EH (cell line): ENCODE measurements at places on chromosomes 11 and 22.

DNA sequence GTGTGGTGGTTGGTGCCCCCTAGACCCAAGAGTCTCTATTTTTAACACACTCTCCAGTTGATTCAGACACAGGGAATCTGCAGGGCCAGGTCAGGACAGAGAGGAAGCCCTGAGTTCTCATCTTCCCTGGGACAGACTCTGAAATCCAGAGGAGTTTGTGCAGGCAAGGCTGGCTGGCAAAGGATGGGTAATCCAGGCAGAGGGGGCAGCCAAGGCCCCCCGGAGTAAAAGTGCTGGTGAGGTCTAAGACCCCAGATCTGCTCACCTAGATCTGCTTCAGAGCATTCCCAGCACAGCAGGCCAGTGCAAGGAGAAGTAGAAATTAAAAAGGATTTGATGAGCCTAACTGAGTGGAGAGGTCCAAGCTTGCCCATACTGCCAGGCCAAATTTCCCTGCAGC lies 40.6 kb upstream of the MN1 start:
- no peak for DNase-seq

- peak; percentile 69 for DNase-seq
These were observed 22.1 kb upstream of the RRAS2 start for GRCh38 chr11:14380947-14381561.

DNA sequence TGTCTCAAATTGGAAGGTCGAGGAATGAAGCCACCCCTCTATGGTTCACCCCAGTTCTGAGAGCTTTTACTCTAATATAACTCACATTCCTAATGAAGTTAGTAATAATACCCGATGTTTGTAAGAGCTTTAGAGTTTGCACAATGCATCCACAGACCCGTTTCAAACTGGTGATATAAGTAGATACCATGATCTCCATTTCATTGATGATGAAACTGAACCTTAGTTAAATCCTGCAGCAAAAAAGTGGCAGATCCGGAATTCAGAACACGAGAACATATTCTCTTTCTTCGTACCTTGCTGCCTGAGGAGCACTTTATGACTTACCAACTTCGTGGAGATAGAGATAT lies 757 bp upstream of the RBFOX2 start:
- no peak for DNase-seq

DNA sequence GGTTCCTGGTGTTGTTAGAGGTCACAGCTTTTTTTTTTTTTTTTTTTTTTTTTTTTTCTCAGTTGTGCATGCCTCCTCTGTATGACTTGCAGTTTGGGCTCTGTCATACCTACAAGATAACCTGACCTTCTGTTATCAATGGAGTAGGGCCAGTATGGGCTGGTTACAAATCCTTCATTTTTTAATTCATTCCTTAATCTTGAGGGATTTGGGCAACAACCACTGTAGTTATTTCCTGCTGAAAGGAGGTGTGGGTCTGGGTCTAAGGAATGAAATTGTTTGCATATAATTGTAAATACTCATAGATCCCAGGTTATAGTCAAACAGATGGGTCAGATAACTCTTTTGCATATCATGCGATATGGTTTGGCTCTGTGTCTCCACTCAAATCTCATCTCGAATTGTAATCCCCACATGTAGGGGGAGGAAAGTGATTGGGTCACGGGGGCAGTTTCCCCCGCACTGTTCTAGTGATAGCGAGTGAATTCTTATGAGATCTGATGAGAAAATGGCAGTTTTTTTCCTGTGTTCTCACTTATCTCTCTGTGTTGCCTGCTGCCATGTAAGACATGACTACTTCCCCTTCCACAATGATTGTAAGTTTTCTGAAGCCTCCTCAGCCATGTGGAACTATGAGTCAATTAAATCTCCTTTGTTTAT lies 14.1 kb upstream of the GLYAT start:
- no peak for DNase-seq

DNA sequence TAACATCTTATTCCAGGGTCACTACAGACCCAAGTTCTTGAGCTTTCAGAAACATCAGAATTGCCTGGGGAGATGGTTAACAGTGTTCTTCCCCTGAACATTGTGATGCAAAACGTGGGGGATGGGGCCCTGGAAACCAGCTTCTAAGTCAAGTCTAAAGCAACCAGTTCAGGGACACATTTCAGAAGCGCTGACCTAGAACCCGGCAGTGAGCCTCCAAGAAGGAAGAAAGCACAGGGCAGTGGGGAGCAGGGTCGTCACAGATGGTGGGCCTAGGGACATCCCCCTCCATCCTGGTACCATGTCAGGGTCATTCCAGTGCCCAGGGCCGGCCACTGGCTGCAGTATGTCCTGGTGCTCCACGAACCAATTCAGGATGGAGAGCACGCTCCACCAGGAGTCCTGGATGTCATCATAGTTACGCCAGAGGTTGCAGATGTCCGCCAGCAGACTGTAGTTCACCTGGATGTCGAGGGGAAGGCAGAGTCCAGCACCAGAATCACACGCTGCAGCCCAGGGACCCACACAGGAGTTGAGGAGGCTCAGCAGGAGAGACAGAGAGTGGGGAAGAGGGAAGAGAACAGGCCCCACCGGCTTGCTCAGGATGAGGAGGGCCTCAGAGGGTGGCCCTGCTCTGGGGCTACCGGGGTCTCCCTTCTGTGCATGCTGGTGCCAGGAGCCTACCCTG lies 5.0 kb downstream of the NAGA start:
- no peak for DNase-seq

DNA sequence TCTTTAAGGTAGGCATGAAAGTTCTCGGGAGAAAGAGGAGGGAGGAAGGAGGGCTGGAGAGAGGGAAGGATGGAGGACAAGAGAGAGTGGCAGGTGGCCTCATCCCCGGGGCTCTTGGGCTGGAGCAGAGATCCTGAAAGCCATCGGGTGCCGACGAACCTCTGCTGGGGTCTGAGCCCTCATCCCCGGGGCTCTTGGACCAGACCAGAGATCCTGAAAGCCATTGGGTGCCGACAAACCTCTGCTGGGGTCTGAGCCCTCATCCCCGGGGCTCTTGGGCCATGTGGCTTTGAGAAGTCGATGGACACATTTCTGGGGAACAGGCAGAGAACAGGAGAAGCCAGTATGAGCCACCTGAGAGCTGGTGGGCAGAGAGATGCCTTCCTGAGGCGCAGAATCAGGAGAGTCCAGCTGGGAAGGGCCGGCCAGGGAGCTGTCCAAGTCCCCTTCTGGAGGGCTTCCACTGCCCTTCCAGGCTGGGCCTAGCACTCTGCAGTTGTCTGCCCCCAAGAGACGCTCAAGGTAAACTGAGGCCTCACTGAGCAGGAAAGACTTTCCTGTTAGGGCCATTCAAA lies 1398.1 kb downstream of the BRD1 start:
- DNase-seq, result no peak

GRCh38 chr11:62713343-62713742 lies 5.9 kb downstream of the GNG3 start:
- DNase-seq, result no peak

- no peak for DNase-seq
These were observed 9.5 kb upstream of the TTC12 start for GRCh38 chr11:113304916-113305315.

- peak; percentile 10 for DNase-seq
These were observed 1.0 kb downstream of the CCDC86 start for GRCh38 chr11:60842668-60843600.

DNA sequence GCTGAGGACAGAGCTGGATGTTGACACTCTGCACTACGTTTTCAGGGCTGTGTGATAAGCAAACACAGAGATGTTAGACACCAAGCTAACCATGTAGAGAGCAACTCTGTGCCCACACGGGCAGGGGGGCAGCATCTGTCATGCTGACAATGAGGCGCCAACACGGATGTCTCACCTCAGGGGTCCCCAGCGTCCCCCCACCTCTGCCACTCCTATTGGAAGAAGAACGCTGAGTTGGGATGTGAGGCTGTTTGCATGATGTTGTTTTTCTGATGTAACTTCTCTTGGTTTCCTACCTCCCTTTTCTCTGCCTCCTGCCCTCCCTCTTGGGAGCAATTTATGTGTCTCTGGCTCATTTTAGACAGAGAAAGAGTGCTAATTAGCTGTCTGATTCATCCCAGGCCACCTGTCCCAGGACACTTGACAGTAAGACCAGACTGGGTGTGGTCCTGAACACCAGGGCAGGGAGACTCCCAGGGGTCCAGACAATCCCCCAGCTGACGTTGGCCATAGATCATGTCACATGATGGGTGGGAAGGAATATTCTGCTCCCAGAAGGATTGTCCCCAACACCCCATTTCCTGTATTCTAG lies 89.2 kb upstream of the NCAM1 start:
- DNase-seq, result no peak

- DNase-seq, result no peak
These were observed 18.8 kb upstream of the OR5B21 start for GRCh38 chr11:58526721-58527120.

DNA sequence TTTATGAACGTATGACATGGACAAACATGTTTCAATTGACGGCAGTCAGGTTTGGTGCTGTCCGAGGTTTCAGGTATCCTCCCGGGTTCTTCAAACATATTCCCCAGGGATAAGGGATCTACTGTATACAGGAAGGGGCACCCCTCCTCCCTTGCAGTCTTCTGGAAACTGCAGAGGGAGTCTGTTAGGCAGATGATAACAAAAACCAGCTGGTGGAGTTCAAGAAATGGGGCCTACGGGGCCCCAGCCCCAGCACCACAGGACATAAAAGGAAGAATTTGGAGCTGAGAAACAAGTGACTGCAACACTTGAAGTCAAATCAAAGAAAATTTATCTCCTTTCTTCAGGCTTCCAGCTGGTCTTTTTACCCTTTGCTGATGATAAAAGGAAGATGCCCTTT lies 32.1 kb downstream of the SNU13 start:
- no peak for DNase-seq

DNA sequence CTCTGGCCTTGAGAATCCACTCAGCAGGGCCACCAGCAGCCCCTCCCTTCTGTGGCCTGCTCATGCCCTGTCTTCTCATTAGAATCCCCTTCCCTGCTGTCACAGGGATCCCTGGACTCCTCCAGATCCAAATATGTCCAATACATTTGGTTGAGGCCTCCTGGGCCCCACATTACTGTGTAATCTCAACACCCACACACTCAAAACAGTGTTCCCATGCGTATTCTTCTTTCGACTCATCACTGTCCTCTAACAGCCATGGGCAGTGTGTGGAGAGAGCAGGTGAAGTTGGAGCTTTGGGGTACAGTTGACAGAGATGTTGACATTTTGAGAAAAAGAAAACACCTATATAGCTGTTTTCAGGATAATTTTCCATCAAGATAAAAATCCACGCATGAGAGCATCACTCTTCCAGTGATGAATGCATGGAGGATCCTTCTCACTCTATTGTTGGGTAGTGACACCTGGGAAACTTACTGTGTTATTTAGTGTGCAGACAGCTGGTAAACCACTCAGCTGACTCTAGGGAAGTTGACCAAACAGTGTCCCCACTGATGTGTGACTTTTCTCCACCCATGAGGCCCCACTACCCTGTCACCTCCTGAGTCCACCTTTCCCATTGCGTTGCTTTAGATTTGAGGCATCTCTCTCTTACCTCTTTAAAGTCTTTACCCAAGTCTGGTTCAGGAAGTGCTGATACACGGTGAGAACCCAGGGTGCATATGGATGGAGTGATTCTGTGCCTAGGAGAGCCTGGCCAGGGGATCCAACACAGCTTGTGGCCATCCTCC lies 28.7 kb upstream of the VPREB1 start:
- DNase-seq, result no peak

GRCh38 chr22:29004647-29005371 lies 56.8 kb downstream of the C22orf31 start:
- DNase-seq, result no peak

DNA sequence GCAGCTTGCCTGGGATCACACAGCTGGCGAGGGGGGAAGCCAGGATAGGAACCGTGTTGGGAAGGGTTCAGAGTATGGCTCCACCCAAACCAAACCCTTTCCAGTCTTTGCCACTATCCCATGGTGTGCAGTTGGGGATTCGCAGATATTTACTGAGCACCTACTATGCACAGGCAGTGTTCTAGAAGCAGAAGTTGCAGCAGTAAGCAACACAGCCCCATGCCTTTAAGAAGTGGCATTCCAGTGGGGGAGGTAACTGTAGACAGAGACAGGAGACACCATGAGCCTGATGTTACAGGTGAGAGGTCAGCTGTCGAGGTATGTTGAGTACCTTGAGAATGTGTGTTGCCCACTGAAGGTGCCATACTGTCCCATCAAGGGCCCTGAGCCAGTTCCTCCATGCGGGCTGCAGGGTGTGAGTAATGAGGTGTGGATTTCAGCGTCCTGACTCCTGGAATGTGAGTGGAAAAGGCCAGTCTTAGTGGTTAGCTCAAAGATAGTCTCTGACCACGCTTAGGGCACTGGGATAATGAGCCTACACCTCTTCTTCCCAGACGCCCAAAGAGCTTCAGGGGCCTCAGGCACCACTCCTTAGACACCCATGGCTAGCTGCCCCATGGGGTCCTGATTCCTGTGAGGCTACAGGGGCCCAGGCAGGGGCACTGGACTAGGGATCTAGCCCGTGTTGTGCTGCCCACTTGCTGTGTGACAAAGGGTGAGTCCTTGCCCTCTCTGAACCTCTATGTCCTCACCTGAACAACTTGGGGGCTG lies 71.8 kb upstream of the TP53I11 start:
- DNase-seq, result peak; percentile 54

DNA sequence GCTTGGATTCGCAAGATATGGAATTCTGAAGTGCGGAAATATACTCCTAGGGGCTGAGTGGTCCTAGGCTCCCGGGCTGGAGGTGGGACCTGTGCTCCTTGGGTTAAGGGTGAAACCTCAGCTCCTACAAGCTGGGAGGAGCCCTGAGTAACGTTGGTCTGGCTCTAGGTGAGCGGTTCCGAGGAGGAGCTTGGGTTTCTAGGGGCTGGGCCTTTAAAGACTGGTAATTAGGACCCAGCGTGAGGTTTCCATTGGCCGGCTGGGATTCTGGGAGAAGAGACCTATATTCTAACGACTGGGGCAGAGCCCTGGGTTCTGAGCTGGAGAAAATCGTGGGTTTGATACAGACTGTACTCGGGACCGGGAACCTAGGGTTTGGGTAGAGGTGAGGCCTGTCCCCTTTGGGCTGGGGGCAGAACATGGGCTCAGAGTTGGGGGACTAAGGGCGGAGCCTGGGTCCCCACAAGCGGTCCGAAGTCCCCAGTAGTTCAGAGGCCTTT lies 882 bp upstream of the MAP4K2 start:
- DNase-seq, result no peak

DNA sequence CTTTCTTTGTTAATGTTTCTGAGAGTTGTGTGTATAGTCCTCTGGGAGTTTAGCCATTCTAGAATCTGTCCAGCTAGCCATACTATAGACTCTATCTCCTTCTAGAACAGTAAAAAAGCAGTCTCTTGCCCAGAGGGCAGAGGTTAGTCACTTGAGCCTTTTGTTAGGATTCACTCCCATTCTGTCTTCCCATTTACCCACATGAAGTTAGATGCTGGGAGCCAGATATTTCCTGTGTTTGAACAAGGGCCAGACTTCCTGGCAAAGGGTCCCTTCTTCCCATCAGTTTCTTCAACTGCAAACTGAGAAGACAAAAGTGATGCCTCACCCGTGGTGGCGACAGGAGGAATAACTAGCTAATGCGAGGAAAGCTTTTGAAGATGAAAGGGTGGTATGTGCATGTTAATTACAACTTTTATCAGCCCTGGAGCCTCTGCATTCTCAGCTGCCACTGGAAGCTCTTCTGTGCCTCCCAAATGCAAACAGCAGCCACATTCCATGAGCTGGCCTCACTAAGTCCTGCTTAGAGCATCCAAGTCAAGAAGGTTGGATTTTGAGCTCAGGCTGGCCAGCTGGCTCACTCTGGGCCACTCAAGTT lies 12.8 kb downstream of the CD44 start:
- peak; percentile 45 for DNase-seq
